Activated CD4-positive, alpha-beta T cell treated with anti-CD3 and anti-CD28 coated beads, Interleukin-2, amount 10 ng/mL, durations not matched to agents 24 days and 14 days (primary cell): ENCODE measurements at places on chromosomes 6 and 20.
A peak's percentile ranks its signal among the peaks of the same experiment; 100 is the strongest.

DNA sequence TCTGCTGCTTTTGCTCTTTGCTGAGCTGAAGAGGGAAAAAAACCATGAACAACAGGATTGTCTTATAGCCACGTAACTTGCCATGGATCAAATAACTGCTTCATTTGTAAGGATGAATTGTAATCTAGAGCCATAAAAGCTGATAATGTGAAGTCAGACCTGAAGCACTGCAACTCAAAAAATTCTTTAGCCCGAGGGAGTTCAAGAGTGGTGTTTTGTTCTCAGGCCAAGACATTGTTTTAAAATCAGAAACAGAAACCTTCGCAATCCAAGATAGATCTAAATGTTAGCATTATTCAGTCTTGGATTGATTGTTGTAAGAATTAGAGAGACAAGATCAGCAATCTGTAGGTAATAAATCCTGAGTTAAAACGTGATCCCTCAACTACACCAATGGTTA is at the start of gene TRAPPC3L:
Gene TRAPPC3L (minus strand): TSS at position 34 of the 400 bp plus-strand sequence. CDS start 170 bp downstream, outside the sequence.
- DNase-seq, result no peak

DNA sequence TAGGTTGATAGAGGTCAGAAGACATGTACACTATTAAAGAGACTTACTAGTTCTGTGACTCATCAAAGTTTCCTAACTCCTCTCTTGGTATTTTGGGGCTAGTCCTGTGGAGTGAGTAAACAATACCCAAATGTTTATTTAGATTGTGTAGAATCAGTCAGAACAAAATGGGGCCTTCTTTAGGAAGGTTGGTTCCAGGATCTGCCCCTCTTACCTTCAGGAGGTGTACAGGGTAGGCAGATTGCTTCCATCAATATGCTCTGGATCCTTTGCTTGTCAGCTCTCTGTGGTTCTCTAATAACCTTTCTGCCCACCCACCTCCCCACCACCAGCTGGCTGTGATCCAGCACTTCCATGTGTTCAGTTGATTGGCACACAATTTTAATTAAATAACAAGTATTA is 107.0 kb downstream of the POPDC3 start:
- no peak for DNase-seq

DNA sequence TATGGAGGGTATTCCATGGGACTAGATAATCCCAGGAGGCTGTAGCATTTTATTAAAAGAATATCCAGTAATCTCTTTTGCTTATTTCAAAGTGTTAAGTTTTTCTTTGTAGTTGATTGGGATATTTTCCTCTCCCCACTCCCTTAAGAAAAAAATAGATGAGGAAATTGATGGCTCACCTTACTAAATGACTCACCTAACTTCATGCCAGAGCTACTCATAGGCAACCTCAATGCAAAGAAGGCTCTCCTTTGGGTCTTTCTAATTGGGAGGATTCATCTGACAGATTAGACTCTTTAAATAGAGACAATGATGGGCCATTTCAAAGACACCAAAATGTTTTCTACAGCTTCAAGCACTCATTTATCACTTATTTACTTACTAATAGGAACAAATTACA is 528.5 kb upstream of the BTBD3 start:
- DNase-seq, result no peak

DNA sequence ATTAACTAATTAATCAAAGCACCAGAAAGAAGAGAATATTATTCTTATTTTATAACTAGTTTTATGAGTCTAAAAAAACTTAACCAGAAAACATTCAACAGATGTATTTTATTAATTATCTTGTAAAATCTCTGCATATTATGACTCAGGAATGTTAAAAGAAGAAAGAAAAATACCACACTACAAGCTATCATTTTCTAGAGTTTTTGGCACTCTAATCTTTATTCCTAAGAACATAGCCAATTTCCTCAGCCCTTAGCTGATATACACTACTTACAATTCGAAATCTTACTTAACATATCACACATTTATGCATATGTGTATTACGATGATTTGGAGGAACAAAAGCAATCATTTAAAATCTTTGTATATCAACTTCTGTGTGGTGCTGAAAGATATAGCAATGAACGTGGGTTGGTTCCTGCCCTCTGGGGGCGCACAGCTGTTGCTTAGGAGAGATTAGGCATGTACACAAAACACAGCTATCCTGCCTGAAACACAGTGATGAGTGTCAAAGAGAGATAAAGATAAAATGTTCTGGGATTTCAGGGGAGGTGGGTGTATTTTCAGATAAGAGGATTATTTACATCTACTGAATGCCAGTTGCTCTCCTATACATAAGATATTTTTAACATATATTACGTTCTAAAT is 404.5 kb downstream of the SYNE1 start:
- DNase-seq, result peak; percentile 66

GRCh38 chr20:38345643-38346042 is 639 bp upstream of the LBP start:
- DNase-seq, result no peak

DNA sequence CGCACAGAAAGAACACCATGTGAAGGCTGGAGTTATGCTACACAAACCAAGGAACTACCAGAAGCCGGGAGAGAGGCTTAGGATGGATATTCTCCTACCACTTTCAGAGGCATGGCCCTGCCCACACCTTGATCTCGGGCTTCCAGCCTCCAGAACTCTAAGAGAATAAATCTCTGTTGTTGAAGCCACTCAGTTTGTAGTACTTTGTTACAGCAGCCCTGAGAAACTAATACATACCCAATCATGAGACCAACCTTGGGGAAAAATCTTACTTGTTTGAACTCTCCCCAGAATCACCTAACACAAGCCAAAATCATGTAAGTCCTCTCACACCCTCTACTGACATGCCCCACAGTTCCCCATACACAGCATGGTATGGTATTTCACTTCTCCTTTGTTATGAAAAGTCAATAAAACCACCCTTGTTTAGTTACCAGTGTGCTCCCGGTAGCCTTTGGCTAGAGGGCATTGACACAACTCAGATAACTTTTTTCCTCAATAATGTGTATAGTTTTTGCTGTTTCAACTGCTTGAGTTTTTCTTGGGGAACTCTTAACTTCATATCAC is 40.7 kb upstream of the SLC2A12 start:
- DNase-seq, result no peak

GRCh38 chr6:81969011-81969410 is 216.5 kb upstream of the TENT5A start:
- no peak for DNase-seq

- peak; percentile 46 for DNase-seq
Observed at GRCh38 chr20:43824309-43825050, 90.2 kb upstream of the TOX2 start.

DNA sequence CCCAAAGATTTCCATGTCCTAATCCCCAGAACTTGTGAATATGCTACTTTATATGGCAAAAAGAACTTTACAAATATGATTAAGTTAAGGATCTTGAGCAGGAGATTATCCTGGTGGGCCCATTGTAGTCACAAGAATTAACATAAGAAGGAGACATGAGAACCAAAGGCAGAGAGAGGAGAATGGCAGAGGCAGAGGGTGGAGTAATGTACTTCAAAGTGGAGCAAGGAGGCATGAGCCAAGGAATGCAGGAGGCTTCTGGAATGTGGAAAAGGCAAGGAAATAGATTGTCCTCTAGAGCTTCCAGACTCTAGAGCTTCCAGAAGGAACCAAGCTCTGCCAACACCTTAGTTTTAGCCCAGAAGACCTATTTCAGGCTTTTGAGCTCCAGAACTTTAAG is 147.4 kb downstream of the MOXD1 start:
- no peak for DNase-seq

DNA sequence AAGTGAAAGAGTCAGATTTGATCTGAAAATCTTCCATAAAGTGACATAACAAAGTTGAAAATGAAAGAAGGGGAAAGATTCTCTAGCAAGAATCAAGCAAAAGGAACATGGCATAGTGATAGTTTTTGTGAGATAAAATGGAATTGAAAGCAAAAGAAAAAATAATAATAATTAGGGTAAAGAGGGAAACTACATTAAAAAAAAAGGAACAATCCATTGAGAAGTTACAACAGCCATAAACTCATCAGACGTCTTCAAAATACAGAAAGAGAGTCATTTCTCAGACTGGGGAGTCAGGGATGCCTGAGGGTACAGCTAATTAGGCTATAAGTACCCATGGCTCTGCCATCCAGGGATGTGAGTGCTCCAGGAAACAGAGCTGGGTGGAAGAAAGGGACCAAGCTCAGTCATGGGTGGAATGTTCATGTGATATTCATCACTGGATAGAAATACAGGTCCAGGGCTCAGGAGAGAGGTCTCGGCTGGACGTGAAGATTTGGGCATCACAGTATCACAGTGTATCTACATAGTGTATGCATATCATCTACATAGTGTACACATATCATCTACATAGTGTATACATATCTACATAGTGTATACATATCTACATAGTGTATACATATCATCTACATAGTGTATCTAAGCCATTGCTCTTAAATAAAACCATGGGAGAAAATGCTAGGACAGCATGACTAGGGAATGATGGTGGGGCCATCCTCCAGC is 29.4 kb downstream of the DUSP22 start:
- DNase-seq, result no peak

- DNase-seq, result no peak
Observed at GRCh38 chr6:38415231-38416005, 224.3 kb downstream of the BTBD9 start.

DNA sequence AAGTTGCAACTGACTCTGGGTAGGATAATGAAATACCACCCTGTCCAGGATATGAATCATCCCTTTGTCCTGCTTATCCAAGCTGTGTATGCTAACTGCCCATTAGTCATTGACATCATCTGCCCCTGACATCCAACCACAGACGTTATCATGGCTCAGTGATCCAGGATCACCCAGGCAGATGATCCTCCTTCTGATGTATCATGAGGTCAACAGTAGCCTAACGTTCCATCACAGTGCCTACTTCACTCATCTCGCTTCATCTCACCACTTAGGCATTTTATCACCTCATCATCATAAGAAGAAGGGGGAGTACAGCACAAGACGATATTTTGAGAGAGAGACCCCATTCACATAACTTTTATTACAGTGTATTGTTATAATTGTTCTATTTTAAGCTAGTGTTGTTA is 13.4 kb upstream of the BTN3A2 start:
- no peak for DNase-seq

GRCh38 chr6:35044145-35044745 is 96.9 kb downstream of the TCP11 start:
- no peak for DNase-seq

DNA sequence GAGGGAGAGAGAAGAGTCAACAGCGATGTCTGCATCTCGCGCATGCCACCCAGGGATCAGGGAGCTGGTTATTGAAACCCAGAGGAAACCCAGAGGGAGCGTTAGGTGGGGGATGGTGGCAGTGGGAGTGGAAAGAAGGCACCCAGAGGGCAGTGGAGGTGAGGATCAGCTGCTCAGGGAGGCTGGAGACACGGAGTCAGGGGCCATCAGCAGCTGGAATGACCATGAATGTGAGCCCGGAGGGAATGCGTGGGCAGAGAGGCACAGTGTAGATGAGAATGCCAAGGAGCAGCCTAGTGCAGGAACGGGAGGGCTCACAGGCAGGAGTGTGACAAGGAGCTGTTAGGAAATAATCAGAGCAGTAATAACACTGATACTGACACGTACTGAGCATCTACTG is 36.2 kb downstream of the RSPO4 start:
- DNase-seq, result no peak

DNA sequence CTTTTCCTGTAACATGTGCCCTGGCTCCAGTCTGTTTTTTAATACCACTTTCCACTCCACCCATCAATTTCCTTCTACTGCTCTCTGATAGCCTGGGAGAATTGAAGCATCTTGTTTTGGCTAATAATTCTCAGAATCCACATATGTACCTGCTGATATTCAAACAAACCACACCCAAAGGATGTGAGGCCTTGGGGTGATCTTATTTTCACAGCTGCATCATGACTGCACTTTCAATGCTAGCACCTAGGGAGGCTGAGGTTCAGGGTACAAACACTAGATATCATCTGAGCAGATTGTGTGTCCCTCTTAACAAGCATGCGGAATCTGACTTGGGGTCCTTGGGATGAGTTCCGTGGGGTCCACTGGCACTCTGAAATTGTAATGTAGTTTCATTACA is 12.7 kb downstream of the FNDC1 start:
- DNase-seq, result no peak

DNA sequence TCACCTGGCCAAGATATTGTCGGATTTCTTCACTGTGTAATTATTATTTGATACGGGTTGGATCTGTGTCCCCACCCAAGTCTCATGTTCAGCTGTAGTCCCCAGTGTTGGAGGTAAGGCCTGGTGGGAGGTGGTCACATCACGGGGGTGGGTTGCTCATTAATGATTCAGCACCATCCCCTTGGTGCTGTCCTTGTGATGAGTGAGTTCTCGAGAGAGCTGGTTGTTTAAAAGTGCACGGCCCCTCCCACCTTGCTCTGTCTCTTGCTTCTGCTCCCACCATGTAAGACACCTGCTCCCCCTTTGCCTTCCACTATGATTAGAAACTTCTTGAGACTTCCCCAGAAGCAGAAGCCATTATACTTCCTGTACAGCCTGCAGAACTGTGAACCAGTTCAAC is 173.9 kb upstream of the PMEPA1 start:
- DNase-seq, result no peak

DNA sequence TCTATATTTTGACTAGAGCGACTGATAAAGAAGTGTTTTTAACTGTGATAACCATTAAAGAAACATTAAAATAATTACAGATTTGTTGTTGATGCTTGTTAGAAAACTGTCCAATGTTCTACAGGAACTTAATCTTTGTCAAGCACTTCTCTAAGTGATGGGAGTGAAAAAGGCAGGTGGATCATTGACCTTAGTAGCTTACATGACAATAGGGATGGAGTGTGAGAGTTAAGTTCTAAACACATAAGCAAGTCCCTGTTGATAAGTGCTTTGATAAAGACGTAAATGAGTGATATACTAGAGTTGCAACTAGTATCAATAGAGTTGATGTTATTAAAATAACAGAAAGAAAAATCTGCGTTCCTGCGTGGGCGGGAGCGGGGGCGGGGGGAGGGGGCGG is 931.5 kb upstream of the EPHA7 start:
- no peak for DNase-seq

DNA sequence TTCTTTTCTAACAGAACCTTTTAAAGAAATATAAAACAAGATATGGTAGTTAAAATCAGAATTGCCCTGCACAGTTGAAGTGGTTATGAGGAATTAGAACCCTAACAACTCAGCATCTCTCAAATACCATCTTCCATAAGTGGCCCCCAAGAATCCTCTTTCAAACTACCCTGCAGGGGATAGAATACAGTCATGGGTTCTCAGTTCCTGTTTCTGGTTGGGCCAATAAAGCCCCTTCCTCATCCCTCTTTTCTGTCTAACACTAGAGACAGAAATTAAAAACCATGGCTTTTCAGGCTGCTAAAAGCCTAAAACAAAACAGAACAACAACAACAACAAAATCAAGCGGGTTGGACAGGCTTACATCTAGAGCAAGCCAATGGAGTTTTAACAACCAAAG is 6.7 kb upstream of the LCA5 start:
- no peak for DNase-seq

GRCh38 chr6:111445861-111446267 is 37.2 kb downstream of the REV3L start:
- DNase-seq, result no peak

DNA sequence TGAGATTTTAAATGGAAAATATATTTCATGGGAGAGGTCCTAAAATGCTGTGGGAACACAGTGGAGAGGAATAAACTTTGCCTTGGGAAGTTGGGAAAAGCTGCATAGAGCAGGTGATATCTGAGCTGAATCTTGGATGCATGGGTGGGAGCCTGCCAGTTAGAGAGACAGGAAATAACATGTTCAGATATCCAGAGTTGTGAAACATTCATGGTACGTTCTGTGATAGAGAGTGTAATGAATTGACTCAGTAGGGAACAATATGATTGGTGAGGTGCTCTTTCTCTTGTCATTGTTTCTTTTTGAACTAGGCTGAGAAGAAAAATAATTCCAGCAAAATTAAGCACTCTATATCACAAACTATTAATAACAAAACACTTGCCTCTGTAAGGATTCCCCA is 72.8 kb downstream of the RPS12 start:
- DNase-seq, result no peak
